ENCODE measurements at places on chromosomes 7 and 10. TPM values are rescaled to one million over a fixed set of nuclear protein-coding genes. Genes with fewer than 3 reads are reported as not detected.
A peak's percentile ranks its signal among the peaks of the same experiment; 100 is the strongest.

- no peak for DNase-seq
These were observed 819 bp upstream of the TRIM4 start for GRCh38 chr7:99920149-99920548.

DNA sequence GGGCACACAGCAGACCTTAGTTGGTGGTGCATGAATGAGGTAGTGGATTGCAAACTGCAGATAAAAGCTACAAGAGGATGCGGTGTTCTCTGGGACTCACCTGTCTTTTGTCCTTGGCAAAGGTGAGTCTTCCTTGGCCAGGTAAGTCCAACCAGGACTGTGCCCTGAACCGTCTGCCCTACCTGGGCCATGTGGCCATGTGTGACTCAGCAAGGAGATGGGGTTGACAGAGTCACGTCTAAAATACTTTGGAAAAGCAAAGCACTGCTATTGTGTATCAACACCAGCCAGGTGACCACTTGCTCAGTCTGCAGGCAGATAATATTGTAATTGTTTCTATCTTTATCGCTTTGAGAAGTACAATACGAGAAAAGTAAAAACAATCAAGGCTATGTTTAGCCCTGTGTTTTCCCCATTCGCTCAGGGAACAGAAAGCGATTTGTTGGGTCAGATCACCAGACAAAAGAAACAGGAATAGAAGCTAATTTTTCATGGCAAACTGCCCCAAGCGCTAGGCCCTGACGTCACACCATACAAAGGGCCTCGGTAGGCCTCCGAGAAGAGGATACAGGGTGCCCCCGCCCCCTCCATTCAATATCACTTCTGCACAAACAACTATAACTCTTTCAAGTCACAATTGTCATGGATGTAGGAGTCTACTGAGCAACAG lies 57.3 kb downstream of the FAM53B start:
- no peak for DNase-seq

DNA sequence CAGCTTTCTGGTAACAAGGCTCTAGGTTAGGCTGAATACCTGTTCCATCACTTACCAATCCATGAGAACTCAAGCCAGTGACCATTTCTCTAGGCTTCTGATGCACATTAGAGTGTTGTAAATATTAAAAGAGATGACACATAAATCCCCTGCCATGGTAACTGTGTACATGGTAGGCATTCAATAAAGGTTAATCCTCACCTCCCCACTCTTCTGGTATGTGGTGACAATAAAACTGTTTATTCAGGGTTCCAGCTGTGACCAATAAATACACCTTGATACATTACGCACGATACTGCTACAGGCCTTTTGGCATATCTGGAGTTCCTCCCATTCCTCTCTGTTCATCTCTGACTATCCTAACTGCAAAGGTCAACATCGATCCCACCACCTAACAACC lies 171.9 kb downstream of the SRPK2 start:
- no peak for DNase-seq

DNA sequence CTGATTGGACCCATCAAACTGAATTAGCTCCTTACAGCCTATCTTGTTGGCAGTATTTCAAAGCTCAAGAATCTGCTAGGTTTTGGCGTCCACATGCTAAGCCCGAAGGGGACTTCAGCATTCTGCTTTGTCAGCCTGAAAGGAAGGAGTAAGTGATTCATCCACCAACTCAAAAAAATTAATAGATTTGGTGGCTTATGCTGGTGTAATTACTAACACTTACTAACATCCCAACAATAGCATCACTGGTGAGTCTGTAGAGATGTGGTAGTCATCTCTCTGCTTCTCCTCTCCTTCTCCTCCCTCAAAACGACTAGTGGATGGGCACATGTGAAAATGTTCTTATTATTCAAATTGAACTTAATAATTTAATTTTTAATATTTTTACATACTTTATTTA lies 53.8 kb upstream of the EGR2 start:
- no peak for DNase-seq

DNA sequence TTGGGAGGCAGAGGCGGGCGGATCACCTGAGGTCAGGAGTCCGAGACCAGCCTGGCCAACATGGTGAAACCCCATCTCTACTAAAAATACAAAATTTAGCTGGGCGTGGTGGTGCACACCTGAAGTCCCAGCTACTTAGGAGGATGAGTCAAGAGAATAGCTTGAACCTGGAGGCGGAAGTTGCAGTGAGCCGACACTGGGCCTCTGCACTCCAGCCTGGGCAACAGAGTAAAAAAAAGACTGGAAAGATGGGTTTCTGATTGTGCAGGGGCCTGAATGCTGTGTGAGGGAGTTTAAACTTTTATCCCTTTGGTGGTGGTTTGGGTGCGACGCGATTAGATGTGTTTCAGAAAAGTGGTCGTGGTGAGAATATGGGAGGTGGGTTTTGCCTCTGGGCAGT lies 1.8 kb downstream of the CHST12 start:
- no peak for DNase-seq

- no peak for DNase-seq
These were observed 101.4 kb downstream of the ANK3 start for GRCh38 chr10:60288256-60288655.

DNA sequence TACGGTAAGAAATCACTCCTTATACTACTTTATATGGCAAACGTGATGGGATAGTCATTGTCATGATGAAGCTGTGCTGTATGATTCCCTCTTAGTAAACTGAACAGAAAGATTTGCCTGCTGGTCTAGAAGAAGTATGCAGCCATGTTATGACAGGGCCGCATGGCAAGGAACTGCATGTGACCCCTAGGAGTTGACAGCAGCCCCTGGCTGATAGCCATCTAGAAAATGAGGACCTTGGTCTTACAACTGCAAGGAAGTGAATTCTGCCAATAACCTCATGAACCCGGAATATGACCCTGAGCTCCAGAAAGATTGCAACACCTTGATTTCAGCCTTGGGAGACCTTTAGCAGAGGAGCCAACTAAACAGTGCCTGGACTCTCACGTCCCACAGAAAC lies 193.3 kb downstream of the SEMA3E start:
- DNase-seq, result no peak

DNA sequence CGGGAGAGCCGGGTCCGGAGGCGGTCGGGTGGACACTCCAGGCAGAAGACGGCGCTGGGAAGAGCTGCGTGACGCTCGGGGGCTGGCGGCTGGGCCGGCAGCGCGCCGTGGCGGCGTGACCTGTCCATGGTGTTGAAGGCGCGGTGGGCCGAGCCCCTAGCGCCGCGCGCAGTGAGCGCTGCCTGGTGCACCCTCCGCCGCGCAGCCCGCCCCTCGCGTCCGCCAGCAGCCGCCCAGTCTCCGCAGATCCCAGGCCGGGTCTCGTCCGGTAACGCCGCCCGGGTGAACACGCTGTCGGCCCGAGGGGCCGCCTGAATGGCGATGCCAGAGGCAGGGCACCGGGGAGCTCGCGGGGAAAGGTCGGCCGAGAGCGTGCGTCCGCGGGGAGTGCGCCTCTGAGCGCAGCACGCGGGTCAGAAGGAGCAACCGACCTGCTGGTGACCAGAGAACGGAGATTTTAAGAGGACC lies 657 bp upstream of the TMEM178B start:
- DNase-seq, result peak; percentile 73

DNA sequence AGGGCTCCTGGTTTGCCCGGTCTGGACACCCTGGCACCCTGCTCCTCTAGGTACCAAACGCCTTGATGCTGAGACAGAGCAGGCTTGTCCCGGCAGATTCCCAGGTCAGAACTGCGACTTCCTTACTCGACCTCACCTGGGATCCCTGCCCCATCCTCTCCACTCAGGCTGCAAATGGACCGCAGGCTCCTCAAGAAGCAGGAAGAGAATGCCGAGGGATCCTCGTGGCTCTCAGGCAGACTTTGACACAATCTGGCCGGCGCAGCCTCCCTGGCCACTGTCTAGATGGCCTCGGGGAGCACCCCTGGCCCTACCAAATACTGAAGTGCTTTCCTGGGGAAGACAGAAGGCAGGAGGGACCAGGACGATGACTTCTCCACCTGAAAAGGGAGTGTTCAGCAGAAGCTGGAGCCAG lies 421 bp upstream of the NODAL start:
- DNase-seq, result no peak

- DNase-seq, result no peak
These were observed 43.9 kb upstream of the GRB10 start for GRCh38 chr7:50826371-50827172.

DNA sequence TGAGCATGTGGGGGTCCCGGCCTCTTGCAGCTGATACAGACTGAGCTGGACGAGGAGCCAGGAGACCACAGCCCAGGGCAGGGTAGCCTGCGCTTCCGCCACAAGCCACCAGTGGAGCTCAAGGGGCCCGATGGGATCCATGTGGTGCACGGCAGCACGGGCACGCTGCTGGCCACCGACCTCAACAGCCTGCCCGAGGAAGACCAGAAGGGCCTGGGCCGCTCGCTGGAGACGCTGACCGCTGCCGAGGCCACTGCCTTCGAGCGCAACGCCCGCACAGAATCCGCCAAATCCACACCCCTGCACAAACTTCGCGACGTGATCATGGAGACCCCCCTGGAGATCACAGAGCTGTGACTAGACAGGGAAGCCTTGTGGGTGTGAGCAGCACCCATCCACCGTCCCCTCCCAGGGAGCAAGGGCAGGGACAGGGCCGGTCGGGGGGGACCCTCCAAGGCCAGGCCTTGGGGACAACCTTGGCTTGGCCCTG lies 36.1 kb downstream of the PSAP start:
- DNase-seq, result no peak

- DNase-seq, result no peak
These were observed 7.1 kb downstream of the ANXA11 start for GRCh38 chr10:80197972-80198916.

DNA sequence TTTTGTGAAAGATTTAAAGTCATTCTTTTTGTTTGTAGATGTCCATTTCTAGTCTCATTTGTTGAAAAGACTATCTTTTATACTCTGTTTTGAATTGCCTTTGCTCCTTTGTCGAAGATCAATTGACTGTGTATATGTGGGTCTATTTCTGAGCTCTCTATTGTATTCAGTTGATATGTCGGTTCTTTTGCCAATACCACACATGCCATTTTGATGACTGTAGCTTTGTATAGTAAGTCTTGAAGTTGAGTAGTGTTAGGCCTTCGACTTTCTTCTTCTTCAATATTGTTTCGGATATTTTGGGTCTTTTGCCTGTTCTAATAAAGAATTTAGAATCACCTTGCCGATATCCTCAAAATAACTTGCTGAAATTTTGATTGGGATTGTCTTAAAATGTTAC lies 104.5 kb downstream of the CCSER2 start:
- DNase-seq, result no peak

- DNase-seq, result no peak
These were observed 4.4 kb downstream of the SPOCK2 start for GRCh38 chr10:72083790-72084459.

DNA sequence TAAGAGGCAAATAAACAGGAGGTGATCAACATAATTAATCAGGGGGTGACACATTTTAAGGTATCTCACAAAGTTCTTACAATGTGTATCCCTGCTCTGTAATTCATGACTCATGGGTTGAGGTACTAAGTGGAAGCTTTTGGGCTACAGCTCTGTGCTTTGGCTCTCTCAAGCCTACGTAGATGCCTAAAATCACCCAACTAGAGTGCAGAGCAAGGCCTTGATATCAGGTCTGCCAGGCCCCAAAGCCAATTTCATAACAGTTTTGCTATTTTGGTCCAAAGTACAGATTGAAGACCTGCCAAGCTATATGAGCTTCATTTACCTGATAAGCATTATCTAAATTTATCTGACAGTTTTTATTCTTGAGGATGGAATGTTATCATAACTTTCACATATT lies 175.3 kb upstream of the BET1 start:
- DNase-seq, result no peak

GRCh38 chr7:73442903-73443500 lies 9.4 kb downstream of the FZD9 start:
- DNase-seq, result peak; percentile 67

Gene SYCE1
- not detected for total RNA-seq
